ENCODE measurements at places on chromosomes 12 and 14.

- DNase-seq, result no peak
These were observed 52.4 kb upstream of the CAPRIN2 start for GRCh38 chr12:30806989-30807694.

DNA sequence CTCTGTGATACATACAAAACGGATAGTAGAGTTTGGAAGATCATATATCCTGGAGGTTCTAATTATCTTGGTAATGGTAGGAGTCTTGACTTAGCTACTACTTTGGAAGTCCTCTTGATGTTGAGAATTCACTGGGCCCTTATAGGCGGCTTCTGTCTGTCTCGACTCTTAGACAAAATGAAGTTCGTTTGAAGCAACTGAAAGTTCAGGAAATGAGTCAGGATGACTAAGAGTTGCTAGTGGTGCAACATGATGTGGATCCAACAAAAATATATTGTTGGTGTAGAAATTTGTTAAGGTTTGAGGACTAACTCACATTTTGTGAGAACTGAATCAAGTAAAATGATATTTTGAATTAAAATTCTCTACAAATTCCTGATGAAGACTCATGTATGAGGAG is 272.7 kb downstream of the AEBP2 start:
- no peak for DNase-seq

DNA sequence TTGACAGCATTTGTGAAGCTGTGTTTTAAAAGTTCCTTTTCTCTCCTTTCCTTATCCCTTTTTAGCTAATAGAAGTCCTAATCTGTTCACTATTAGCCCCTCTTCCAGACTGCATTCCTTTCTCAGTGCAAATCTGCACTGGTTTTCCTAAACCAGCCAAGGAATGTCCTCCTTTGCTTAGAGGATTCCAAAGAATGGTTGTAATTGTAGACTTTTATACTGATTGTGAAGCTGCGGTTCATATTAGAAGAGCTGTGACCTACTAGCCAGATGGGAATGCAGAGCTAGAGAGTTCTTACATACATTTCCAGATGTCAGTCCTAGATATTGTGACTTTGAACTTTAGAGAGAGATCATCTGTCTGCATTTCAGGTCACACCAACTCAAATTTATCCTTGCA is 79.8 kb downstream of the MYRFL start:
- DNase-seq, result no peak

GRCh38 chr12:93921521-93921920 is 226.9 kb upstream of the PLXNC1 start:
- no peak for DNase-seq

GRCh38 chr14:61253064-61253738 is 27.9 kb downstream of the TMEM30B start:
- no peak for DNase-seq

DNA sequence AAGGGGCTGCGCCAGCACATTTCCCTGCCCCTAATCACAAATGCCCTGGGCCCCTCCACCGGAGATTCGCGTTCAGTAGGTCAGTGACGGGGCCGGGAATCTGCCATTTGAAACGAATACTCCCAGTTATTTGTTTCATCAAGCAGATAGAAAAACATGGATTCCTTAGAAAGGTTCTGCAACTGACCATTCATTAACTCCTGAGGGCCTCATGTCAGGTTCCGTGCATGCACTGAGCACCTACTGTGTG is 25.6 kb upstream of the UBC start:
- no peak for DNase-seq

DNA sequence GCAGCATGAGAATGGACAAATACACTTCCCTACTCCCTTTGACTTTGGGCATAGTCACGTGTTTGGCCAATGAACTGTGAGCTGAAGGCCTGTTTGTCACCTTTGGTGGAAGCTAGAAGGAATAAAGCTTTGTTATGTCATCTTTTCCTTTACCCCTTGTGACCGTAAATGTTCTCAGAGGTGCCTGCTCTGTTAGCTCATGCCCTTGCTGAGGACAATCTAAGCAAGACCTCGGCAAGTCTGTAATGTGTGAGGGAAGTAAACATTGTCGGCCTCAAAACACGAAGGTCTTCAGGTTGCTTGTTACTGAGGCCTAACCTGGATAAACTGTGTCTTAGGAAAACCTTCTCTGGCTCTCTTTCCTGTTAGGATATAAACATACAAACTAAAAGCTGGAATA is 354.2 kb downstream of the TMEM132D start:
- no peak for DNase-seq

DNA sequence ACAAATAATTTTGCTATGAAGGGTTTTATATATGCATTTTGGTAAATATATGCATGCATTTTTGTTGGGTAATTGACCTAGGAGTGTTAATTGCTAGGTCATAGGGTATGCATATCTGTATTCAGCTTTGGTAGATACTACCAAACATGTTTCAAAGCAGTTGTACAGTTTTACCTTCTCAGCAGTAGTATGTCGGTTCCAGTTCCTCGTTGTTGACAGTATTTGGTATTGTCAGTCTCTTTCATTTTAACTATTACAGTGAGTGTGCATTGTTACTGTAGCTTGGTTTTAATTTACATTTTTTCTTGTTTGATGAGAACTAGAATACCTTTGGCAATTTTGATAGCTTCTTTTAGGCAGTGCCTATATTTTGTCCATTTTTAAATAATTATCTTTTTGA is 98.9 kb downstream of the ARID2 start:
- no peak for DNase-seq

DNA sequence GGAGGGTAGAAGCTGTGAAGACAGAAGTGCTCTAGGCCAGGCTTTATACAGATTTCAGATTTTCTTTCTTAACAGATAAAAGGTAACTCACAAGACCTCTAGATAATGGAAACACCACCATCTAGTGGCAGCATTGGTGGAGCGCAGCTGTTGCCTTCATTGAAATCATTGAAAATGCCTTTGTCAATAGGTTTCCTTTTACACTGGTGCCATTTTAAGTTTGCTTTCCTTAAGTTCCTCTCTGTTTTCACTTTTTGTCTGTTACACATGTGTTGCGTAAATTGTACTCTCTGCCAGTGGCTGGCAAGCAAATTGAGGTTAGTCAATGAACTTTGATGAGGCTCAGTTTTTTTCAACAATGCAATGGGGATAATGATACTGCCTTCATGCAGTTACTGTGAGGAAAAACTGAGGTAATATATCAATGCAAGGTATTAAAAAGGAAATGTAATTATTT is 31.1 kb downstream of the ALDH1L2 start:
- DNase-seq, result peak; percentile 78

- no peak for DNase-seq
These were observed 278.7 kb downstream of the ITPR2 start for GRCh38 chr12:26554332-26554731.
